Bone marrow (tissue), 2 donors: ENCODE measurements at places on chromosomes 4 and X.

DNA sequence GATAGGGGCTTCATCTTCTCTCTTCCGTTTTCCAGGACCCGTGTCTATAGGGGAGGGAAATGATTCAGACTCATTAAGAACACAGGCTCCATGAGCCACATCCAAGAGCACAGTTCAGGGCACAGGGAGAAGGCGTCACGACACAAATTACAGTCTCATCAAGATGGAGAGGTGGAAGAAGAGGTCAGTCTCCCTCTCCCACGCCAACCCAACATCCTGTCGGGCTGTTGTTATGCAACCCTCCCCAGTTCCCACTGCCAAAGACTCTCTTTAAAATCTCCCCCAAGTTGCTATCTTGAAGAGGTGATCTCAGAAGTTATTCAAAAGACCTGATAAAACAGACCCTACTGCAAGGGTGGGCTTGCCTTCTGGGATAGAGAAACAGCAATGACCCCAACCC is 12.6 kb downstream of the ZMYM3 start:
- no peak for DNase-seq

DNA sequence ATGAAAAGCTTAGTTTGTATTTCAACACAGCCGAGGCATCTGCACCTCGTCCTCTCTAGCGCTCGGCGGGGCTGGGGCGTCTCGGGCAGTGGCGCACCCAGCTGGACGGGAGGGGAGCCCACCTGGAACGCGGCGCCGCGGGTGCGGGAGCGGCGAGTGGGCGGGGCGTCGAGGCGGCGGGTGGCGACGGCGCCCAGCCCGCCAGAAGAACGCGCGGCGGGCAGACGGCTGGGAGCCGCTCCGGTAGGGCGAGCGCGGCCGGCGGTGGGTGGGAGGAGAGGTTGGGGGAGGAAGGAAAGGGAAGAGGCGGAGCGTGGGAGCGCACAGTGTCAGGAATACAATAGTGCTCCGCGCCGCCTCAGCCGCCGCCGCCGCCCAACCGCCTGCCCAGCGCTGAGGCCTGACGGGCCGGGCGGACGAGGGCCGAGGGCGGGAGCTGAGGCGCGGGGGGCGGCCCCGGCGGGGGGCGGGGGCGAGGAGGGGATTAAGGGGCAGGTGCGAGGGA is at the start of gene JADE3:
Gene JADE3, plus strand, starts transcription at position 324 of the 505 bp plus-strand sequence. CDS start 72,474 bp downstream, outside the sequence.
- DNase-seq: peak; percentile 15

- no peak for DNase-seq
Observed at GRCh38 chrX:16466640-16467432, 183.1 kb upstream of the S100G start.

DNA sequence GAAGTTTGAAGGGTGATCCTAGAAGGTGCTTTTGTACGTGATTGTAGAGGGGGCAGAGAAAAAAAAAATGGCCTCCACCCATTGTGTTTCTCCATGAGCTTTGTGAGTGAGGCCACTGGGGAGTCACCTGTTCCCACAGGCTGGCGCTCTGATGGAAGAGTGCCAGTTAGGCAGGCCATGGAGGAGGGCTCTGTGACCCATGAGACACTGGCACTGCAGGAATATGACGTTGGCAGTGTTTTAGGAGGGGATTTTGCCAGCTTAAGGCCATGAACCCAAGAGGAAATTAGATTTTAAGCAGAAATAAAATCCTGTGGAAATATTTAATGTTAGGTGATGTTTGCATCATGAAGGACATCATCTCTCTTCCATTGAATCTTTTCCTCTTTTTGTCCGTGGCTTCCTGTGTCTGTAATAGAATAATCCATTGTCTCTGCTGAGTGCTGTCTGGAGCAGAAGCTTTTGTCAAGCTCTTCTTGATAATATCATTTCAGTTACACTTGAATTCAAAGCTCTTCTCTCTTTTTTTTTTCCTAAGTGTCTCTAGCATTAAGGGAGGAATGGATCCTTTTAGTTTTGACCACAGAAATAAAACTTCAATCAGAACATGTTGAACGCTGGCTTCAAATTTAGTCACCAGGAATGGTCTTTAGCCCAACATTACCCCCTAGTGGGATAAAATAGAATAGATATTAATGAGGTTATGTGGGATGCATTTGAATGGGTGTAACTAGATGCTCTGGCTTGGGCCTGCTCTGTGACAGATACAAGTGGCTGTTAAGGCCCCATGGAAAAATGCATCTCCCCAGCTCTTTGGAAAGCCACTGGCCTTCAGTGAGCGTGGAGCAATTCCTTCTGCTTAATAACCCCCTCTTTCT is 41.0 kb upstream of the UCP1 start:
- no peak for DNase-seq

- no peak for DNase-seq
Observed at GRCh38 chr4:78772526-78773091, 3.5 kb upstream of the BMP2K start.

GRCh38 chrX:2820136-2820771 is 8.5 kb upstream of the GYG2 start:
- DNase-seq: no peak

GRCh38 chr4:170014359-170015011 is 11.7 kb downstream of the MFAP3L start:
- no peak for DNase-seq

GRCh38 chr4:116724249-116724648 is 361.1 kb downstream of the TRAM1L1 start:
- DNase-seq: no peak

- no peak for DNase-seq
Observed at GRCh38 chr4:105594099-105595010, 41.9 kb downstream of the ARHGEF38 start.

DNA sequence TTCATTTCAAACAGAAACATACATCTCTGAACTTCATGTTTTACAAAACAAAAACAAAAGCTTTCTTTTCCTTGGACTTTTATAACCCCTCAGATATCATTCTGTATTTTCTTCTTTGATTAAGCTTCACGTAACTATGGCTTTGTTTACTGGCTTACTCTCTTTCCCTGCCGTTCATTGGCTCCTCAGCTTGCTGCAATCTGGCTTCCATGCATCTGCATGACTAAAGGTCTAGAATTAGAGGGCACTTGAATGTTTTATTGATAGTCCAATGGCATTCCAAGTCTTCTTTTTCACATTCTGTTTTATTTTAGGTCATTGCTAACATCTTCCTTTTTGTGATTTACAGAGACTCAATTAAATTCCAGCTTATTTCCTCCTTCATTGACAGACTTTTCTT is 487.6 kb downstream of the GRXCR1 start:
- no peak for DNase-seq

GRCh38 chr4:64200001-64200555 is 209.2 kb downstream of the TECRL start:
- no peak for DNase-seq

DNA sequence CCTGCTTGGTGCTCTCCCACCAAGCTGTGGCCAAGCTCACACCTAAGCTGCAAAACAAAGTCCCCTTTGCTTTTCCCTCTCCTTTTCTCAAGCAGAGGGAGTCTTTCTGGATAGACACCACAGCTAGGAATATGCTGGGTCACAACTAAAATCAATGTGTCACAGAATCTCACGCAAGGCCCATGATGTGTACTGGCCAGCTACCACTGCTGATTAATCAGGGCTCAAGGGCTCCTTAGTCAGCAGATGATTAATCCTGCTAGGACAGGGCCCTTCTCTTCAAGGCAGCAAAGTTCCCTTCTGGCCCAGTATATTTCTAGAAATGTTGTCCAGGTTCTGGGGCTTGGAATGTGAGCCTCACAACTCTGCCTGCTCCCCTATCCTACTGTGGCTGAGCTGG is 32.0 kb upstream of the TENT5D start:
- DNase-seq: no peak

DNA sequence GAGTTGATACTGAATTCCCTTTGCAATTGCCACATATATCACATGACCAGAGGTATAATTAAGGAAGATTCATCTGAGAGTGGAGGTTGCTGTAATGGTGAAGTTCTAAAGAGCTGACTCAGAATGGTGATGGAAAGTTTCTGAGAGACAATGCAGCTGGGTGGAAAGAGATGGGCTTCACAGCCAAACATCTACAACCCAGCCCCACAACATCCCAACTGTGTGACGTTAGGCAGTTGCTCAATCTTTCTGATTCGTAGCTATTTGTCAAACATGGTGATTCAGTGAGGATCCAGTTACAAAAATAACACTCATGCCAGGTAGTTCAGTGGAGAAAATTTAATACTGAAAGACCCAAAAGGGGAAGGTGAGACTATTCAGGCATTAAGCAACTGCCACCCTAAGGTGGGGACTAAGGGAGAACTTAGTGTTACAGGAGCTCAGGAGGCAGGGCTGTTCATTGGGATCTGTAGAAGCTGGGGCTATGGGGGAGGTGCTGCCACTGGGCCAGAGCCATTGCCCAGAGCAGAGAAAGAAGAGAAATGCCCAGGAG is 6.9 kb upstream of the AFF1 start:
- peak; percentile 16 for DNase-seq

DNA sequence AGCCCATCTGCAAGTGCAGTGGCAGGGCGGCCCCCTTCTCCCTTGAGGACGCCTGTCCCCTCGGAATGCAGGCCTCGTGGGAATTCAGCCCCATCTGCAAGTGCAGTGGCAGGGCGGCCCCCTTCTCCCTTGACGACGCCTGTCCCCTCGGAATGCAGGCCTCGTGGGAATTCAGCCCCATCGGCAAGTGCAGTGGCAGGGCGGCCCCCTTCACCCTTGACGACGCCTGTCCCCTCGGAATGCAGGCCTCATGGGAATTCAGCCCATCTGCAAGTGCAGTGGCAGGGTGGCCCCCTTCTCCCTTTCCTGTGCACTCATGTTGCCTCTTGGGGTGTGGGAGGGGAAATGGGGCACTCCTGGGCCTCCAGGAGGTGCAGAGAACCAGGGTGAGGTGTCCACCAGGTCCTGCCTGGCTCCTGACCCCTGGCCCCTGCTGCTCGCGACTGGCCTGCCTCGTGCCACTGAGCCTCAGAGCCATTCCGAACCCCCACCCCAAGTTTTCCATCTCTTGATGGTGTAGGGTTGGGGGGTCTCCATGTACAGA is 6.8 kb upstream of the SLC26A1 start:
- no peak for DNase-seq

DNA sequence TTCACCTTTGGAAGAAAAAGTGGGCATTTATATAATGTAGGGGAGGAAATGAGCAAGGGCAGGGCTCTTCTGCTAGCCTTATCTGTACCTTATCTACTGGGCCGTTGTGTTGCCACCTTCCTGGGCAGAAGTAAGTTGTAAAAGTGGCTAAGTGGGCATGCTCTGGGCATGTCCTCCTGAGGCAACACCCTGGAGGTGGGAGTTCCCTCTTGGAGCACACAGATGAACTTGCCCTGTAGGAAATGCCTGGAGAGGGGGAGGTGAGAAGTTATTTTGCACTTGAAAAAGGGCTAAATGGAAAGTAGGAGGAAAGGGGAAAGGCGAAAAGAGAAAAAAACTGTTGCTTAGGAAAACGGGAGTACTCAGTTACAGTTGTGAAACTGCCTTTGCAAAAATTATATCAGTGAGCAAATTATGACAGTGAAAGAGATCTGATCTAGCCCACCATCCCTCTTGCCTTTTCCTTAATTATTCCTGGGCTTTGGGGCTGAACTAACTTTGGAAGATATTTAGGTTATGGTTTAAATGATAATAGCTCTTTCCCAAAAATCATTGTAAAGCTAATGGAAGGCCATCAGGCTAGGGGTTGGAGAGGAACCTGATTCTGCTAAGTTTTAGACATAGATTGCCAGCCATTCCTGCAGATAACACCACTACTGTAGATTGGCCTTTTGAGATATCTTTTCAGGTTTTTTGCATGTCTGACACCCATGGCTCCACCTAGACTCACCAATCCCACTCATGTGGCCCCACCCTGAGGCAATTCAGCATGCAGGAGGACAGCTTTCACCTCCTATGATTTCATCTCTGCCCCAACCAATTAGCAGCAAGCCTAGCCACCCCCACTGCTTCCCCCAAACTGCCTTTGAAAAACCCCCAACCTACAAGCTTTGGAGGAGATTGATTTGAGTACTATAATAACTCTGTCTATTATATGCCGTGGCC is 20.5 kb upstream of the ZNF81 start:
- DNase-seq: no peak

GRCh38 chr4:23750125-23750524 is 139.7 kb downstream of the PPARGC1A start:
- DNase-seq: no peak

GRCh38 chr4:4819213-4819606 is 40.3 kb upstream of the MSX1 start:
- no peak for DNase-seq

DNA sequence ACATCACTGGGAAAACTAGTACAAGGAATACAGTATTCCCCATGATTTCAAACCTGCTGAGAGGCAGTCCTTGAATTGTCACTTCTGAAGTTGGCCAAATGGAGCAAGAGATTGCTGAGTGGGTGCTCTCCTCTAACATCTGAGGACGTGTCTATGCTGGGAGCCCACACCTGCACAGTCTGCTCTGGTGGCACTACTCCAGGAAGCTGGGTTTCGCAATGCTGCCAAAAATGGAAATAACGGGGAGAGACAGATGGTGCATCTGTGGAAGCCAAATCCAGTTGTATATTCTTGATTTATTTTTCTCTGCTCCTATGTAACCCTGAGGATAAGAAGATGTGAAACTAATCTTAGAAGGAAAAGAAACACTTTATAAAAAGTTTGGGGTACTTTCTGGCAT is 240.1 kb upstream of the CTSO start:
- DNase-seq: peak; percentile 33
